Endothelial cell (in vitro differentiated cells): ENCODE measurements at places on chromosomes 12 and 14.
A peak's percentile ranks its signal among the peaks of the same experiment; 100 is the strongest.

GRCh38 chr12:130859161-130859560 is 12.7 kb upstream of the RAN start:
- DNase-seq = no peak

- no peak for DNase-seq
Measured at GRCh38 chr12:106774808-106775524, 484 bp downstream of the RIC8B start.

GRCh38 chr12:120242971-120243699 is 22.4 kb downstream of the PXN start:
- DNase-seq = no peak

DNA sequence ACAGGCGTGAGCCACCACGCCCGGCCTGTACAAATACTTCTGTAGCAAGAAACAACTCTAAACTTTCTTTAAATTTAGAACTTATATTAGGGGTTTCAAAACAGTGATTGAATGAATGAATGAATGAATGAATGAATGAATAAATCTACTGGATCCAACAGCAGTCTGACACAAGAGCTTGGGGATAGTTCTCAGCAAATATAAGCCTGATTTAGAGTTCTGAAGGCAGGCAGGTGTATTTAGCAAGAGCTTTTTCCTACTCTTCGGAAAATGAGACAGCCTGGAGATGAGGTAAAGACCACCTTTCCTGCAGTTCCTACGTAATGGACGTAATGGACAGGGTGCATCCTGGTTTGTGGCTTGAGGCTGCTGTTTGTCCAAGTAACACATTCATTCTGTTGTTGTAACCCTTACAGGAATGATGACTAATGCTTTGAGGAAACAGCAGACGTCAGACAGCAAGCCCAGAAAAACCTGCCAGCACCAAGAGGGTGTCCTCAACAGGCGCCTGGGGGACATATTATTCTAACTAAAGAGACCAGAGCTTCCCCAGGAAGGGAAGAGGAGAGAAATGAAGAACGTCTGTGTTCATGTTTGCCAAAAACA is 277.4 kb upstream of the SOX5 start:
- DNase-seq = no peak

DNA sequence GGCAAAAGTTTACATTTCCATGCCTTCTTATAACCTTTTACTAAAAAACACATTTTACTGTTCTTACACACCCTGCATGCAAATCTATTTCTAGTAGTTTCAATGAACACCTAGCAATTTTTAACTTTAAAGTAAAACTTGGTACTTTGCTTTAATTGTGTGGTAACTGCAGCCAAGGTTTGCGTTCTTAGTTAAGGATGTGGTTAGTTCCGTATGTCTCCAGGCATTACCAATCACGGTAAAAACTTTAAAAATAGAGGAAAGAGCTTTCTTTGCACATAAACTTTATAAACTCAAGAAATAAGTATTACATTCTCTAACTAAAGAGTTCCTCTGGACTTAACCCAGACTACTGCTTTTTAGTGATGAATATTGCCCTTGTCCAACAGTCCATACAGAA is 795.2 kb downstream of the SLC16A7 start:
- no peak for DNase-seq

GRCh38 chr12:116996093-116996492 is 85.3 kb downstream of the FBXW8 start:
- no peak for DNase-seq

- DNase-seq = no peak
Measured at GRCh38 chr12:94286583-94287244, 138.3 kb downstream of the PLXNC1 start.

GRCh38 chr14:58920230-58920629 is 268.2 kb upstream of the DAAM1 start:
- no peak for DNase-seq

- DNase-seq = no peak
Measured at GRCh38 chr12:6478416-6478815, 7.9 kb upstream of the VAMP1 start.

- no peak for DNase-seq
Measured at GRCh38 chr14:91400696-91401095, 16.9 kb downstream of the CCDC88C start.

GRCh38 chr14:72792051-72792788 is 101.7 kb downstream of the DPF3 start:
- no peak for DNase-seq

DNA sequence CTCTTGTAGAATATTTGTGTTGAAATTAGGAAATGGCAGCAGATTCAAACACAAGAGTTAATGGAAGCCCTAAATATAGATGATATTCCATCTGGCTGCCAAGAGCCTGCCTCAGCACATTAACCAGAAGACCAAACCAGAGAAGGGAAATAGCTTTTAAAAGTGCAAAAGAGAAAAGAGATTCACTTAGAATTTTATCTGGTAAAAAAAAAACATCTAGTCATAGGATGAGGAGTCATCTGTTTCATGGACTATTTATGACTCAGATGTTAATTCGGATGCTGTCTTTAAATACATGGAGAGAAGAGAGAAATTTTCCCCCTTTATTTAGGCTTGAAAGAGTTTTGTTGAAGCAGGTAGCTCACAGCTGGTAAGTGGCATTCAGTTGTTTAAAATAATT is 201.6 kb upstream of the NUDT4 start:
- no peak for DNase-seq

- DNase-seq = peak; percentile 18
Measured at GRCh38 chr12:64609536-64610078, 688 bp upstream of the RASSF3 start.

DNA sequence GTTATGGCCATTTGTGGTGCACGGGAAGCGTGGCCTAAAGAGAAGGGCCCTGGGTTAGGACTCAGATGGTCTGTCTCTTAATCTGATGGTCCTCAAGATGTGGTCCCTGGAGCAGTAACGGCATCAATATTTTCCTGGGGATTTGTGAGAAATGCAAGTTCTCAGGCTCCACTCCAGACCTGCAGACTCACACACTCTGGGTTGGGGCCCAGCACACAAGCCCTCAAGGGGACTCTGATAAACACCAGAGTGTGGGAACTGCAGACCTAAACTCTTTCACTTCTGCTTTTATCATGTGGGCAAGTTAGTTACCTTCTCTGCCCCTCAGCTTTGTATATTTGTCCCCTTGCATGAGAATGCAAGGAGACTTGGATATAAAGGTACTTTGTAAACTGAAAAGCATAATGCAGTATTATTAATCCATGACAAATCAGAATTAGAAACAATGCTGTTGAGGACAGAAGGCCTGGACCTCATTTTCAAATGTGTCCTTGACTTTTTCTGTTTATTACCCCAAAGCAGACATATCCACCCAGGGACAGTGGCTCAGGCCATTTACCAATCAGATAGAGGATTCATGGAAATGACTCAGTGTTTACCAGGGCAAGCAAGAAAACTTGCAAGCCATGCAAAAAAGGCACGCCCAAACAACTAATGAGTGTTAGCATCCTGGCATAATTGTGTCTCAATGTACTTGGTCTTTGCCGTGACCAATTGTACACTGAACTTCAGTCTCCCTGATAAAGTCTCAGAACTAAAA is 157.0 kb downstream of the ASCL1 start:
- no peak for DNase-seq

- no peak for DNase-seq
Measured at GRCh38 chr12:11822081-11822834, 172.8 kb downstream of the ETV6 start.
